ENCODE measurements at places on chromosomes 5 and 9.

GRCh38 chr9:4738866-4739586 is 2.0 kb downstream of the AK3 start:
- DNase-seq: no peak

DNA sequence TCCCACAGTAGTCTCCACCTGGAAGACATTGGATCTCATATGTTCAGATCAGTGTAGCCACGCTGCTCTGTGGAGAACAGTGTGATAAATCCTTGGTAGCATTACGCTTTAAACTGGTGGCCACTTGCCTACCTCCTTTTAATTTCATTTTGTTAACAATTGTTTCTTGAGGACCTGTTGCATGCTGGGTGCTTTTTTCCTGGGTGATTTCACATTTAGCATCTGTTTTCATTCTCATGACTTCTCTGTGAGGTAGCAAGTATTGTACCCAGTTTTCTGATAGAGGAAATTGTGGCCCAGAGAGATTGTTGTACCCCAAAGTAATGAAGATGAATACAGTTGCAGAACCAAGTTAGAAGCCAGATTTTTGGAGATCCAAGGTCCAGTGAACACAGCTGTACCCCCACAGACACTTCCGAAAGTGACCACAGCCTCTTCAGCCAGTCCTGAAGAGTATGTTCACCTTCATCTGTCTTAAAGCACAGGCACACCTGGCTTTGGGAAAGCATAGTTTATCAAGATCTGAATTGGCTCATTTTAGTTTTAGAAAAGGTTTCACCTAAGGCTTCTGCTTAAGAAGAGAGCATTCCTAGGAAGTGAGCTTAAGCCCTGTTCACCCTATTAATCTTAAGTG is 75.2 kb downstream of the F2RL2 start:
- DNase-seq: no peak

GRCh38 chr9:117734523-117735314 is 30.5 kb downstream of the TLR4 start:
- DNase-seq: no peak

DNA sequence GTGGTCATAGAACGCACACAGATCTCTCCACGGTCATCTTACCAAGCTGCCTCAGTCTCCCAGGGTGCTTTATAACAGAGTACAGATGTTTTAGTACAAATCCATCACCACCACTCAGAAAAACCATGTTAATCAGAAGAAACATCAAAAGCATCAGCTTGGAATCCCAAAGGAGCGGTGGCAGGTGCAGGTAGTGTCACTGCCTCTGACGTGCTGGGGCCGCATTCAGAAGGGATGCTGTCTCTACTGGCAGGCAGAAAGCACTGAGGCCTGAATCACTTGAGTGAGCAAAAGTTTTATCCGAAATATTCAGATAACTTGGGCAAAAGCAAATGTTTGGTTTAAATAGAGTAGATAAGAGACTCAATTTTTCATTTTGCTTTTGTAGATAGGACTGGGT is 448.4 kb upstream of the ZNF608 start:
- no peak for DNase-seq

- no peak for DNase-seq
These were observed 245.4 kb downstream of the MLLT3 start for GRCh38 chr9:20376731-20377375.

DNA sequence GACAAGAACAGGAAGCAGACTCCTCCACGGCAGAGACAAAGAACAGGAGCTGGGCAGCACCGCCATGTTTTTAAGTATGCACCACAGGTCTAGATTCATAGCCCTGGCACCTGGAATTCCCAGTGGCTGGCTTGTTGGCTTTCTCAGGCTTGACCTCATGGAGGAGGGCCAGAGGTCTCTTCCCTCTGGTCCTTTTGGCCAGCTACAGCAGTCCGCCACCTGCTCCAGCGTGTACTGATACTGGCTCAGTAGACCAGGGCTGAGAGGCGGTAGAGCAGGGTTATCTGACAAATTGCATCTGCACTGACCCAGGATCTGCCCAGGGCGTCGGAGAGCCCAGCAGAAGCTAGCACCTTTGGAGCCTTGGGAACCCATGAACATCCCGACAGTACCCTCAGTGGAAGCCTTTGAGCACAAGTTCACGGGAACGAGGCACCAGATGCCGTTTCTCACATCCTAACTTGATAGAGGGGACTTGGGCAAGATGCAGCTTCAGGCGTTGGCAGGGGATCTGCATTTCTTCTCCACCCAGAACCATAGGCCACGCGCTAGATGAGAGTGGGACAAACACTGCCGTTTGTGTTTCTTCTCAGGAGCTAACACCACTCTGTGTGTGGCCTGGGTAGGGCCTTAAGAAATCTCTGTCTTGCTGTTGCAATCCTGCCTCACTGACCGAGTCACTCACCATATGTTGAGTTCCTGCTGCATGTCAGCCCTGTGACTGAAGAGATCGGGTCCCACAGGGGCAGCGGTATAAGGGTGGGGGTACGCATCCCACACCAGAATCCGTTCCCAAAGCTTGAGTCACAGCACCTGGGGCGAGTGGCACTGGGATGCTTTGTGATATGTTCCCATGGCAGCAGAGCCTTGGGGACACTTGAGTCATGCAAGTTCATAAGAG is 90.3 kb upstream of the OTULINL start:
- DNase-seq: no peak

DNA sequence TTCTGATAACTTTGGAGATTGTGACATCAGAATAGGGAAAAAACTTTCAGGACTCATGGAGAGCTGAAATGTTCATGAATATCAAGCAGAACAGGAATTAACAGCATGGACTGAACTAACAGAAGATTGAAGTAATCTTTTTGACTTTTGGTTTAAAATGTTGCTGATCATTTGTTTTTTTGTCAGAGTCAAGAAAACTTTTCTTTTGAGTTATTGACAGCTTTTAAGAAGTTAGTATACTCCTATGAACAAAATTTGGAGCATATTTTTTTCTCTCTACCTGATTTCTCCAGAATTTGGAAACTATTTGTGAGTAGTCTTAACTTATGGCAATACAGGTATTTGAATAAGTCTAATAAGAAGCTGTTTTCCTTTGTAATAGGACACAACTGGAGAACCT is 244.3 kb upstream of the KLF9 start:
- DNase-seq: no peak

- no peak for DNase-seq
These were observed 4.4 kb downstream of the PLK2 start for GRCh38 chr5:58455480-58455879.

DNA sequence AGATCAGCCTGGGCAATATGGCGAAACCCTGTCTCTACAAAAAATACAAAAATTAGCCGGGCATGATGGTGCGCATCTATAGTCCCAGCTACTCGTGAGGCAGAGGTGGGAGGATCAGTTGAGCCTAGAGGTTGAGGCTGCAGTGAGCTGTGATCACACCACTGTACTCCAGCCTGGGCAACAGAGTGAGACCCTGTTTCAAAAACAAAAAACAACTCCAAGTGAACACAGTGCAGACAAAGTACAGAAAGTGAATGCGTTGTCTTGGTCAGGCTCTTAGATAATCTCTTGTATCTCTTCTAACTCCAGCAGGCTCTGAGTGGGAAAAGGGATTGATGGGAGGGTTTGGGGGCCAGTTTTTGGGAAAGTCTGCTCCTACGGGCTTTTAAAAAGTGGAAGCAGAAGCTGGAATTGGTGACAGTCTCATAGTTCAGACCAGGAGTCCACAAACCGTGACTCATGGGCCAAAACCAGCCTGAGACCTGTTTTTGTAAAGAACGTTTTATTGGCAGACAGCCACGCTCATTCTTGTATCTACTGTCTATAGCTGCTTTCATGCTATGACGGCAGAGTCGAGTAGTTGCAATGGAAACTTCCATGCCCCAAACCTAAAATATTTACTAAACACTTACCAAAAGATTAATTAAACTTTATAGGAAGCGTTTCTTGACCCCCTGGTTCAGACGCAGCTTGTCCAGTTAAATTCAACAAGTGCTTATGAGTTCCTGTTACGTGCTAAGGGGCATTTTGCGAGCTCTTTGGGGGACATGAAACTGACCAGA is 32.9 kb downstream of the NDST1 start:
- no peak for DNase-seq

DNA sequence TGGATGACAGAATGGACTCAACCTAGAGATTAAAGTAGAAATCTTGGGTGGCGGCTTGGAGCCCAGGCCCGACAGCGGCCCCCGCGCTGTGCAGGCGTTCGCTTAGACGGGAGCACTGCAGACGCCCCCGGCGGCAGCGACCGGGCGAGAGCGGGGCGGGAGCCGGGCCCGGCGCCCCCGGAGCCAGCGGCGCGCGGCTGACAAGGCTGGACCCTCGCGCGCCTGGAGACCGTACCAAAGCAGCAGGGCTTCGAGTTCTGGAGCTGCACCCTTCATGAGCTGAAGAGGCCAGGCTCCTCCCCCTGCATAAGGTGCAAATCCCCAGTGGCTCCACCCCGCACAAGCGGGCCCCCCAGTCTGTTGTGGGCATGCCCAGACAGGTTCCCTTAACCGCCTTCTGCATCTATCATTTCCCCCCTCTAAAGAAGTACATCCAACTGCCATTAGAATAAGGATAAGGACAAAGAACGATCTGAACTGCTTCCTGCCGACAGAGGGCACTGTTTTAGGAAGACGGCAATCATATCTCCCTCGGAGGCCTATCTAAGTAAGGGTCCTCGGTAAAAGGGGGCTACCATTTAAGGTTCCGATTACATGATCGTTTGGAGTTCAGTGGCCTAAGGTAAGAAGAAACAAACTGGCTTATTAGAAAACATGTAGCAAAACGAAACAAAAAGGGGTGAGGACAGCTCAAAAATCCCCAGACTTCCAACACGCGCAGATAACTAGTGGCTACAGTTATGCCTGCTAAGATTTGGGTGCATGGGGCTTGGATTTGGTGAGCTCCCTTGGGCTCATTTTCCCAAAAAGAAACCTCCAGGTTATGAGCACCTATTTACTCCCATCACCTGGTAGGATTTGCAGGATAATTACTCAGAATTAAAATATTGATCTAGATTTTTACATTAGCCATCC is 66.3 kb downstream of the RGMB start:
- DNase-seq: peak; percentile 28

DNA sequence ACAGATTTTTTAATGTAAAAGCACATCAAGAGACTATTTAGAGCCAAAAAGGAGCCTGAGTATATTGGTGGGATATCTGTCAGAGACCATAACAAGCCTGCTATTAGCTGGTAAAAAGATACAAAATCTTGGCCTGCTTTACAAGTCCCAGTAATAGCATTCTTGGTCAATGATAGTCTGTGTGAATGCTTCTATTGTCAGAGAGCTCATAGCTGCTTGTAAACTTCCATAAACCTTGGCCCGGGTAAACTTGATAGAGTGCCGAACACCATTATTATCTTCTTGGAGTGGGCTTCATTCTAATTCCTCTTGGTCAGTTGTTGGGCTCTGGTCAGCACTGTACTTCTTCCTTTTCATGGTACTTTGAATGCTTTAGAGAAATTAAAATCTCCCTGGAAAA is 64.0 kb downstream of the UBAP1 start:
- DNase-seq: no peak

DNA sequence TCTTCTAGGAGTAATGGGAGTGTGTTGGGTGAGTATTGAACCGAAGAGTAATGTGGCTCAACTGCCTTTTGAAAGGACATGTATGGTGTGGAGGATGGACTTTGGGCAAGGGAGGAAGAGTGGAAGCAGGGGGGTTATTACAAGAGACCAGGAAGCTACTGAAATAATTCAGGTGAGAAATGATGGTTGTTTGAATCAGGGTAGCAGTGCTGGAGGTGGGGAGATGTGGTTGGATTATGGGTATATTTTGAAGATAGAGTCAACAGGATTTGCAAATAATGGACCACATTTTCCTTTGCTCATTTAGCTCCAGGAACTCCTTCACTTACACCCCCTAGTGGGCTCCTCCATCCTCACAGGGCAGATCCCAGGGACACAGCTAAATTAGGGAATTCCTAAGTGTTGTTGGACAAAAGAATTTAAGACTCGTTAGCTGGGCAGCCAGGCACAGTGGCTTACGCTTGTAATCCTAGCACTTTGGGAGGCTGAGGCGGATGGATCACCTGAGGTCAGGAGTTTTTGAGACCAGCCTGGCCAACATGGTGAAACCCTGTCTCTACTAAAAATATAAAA is 1.2 kb upstream of the SLC4A9 start:
- no peak for DNase-seq

- DNase-seq: no peak
These were observed 33.2 kb downstream of the HMCN2 start for GRCh38 chr9:130298662-130299279.
